PC-3 (cell line): ENCODE measurements at places on chromosomes 5 and 9.

GRCh38 chr9:89905606-89906338, 301.0 kb downstream of the GADD45G start:
- DNase-seq, result no peak

DNA sequence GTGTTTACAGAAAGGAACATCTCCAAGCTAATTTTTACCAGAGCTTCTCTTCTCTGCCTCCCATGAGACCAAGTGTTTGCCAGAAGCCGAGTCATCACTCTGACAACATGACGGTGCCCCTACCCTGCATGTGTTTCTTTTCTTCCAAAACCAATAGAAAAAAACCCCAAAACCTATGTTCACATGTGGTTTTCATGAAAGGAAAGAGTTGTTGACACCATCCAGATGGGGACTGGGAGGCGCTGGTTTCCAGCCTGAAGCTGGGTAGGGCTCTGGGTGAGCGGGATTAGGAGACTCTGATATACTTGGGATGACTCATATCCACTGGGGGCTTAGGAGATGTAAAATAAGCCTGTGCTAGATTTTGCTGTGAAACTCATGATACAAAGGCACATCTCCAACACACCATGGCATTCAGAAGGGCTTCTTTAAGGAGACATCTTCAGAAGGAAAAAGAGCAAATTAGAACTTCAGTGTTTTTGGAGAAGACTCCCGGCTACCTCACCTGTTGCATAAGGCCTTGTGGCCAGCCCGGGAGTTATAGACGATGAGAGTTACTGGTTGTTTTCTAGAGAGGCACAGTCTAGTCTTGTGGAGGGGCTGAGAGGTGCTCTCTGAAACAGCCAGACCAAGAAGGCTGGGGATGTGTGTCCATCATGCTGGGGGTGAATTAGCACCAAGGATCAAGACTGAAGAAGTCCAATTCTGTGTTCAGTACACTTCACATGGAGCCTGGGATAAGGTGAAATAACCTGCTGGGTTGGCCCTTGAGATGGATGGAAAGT, 108.9 kb upstream of the LHFPL2 start:
- peak; percentile 43 for DNase-seq

- no peak for DNase-seq
Measured at GRCh38 chr5:94782383-94782782, 163.9 kb downstream of the SLF1 start.

- no peak for DNase-seq
Measured at GRCh38 chr5:32791536-32792243, 80.6 kb downstream of the NPR3 start.

DNA sequence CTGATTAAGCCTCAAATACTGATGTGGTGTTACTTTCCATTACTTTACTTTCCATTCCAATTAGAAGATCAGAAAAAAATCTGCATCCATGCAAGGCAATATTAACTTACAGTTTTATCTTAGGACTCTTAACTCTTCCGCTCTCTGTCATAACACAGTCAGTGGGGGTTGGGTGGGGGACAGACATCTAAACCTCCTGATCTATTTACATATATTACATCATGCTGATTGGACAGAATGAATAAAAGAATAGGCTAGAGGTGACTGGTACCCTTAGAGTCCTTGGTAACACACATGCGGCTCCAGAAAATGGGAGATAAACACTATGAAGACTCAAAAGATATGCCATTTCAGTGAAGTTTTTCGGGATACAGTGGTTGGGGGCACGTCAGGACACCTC, 27.6 kb downstream of the RAPGEF6 start:
- no peak for DNase-seq

DNA sequence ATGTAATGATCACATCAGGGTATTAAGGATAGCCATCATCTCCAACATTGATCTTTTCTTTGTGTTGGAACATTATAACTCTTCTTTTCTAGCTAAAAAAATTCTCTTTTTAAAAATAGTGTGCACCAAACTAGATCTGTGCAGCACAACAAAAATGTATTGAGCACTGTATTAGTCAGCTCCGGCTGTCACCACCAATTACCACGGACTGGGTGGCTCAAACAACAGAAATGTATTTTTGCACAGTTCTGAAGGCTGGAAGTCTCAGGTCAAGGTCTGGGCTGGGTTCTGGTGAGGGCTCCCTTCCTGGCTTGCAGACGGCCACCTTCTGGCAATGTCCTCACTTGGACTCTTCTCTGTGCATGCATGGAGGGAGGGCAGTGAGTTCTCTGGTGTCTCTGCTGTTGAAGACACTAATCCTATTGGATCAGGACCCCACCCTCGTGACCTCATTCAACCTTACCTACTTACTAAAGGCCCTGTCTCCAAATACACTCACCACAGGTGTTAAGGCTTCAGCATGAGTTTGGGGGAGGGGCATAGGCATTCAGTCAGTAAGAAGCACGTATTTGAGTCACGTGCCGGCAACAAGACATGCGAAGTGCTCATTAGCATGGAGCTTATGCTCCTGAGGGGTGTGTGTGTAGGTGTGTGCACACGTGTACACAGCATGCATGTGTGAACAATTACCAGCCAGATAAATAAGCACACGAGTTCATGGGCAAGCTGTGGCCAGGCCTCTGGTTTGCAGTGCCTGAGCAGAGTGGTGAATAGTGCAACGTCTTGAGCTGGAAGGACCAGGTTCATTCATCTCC, 89.4 kb upstream of the SH3PXD2B start:
- no peak for DNase-seq

GRCh38 chr5:25056836-25057235, 412.1 kb upstream of the CDH10 start:
- peak; percentile 58 for DNase-seq

DNA sequence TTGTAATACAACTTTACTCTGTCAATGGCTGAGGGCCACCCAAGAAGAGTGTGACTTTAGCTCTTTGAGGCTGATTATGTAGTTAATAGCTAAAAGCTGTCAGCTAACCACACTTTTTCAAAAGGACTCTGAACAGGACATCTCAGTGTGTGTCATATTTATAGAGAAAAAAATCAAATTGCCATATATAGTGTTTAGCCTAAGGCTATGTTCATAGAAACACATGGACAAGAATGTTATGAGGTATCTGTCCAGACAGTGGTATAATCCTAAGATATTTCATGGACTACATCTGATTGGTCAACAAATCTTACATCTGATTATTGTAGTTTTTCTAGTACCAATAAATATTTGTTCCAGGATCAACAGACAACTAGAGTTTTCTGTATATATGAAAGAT, 42.1 kb upstream of the CDH18 start:
- no peak for DNase-seq

GRCh38 chr5:124952566-124952965, 206.1 kb upstream of the ZNF608 start:
- no peak for DNase-seq

DNA sequence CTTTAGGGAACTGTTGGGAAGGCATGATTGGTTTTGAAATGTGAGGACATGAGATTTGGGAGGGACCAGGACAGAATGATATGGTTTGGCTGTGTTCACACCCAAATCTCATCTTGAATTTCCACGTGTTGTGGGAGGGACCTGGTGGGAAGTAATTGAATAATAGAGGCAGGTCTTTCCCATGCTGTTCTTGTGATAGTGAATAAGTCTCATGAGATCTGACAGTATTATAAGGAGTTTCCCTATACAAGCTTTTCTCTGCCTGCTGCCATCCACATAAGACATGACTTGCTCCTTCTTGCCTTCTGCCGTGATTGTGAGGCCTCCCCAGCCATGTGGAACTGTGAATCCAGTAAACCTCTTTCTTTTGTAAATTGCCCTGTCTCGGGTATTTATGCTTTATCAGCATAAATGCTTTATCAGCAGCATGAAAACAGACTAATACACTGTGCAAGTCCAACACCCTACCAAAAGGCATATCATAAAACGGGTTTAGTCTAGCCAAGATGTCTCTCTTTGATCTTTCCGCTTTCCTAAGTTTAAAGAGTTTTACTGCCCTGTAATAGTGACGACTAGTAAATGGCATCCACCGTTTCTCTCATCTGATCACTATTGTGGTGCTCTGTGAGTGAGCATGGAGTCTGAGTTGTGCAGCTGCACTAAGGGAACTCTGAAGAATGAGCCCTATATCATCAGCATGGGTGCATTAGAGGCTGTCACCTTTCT, 12.9 kb upstream of the ZNF782 start:
- DNase-seq, result no peak

DNA sequence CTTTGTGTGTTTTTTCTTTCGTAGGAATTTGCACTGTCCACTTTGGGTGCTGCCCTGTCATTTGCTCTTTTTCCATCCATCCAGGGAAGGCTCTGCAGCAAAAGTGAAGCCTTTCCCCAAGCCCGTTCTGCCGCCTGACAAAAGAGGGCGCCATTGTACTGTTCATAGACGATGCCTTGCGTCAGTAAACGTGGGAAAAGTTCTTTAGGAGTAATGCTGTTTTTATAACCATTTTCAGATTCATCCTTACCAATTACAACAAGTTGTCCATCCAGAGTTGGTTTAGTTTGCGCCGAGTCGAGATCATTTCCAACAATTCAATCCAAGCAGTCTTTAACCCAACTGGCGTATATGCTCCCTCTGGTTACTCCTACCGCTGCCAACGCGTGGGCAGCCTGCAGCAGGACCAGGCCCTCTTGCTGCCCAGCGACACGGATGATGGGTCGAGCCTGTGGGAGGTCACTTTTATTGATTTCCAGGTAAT, 34.3 kb upstream of the RPS23 start:
- peak; percentile 83 for DNase-seq

GRCh38 chr9:13023498-13023897, 248.7 kb downstream of the LURAP1L start:
- peak; percentile 89 for DNase-seq

DNA sequence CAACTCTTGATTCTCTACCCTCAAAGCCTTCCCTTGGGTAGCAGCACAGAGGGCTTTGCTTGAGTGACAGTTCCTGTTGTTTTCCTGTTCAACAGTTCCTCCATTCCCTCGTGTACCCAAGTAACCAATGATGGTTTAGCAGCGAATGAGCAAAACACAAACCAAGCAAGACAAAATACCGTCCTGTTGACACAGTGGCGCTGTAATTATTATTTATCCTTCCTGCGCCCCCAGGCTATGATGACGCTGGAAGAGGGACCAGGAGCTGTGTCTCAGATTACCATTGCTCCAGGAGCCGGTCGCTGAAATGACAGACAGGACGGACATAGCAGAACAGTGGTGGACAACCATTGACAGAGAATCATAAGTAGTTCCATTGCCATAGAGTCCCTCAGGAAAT, 154.8 kb downstream of the GADD45G start:
- peak; percentile 14 for DNase-seq

DNA sequence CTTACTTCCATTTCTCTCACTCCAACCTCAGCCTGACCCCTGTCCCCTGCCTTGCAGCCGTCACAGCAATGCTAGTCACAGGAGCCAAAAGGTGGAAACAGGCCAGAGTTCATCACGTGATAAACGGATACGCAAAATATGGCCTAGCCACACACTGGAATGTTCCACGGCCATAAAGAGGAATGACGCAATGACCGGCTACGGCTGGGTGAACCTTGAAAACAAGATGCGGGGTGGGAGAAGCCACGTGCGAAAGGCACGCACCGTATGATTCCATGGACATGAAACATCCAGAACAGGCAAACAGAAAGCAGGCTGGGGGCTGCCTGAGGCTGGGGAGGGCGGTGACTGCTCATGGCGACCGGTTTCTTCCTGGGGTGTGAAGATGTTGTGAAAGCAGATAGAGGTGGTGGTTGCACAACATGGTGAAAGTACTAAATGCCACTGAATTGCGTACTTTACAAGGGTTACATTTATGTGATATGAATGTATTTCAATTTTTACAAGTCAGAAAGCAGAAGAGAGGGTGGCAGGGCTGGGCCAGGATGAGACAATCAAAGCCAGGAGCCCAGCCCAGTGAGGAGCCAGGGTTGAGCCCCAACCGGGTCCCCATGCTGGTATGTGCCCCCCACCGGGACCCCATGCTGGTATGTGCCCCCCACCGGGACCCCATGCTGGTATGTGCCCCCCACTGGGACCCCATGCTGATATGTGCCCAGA, 117.8 kb upstream of the SARDH start:
- no peak for DNase-seq

- DNase-seq, result no peak
Measured at GRCh38 chr5:150313921-150314716, 11.4 kb upstream of the ARSI start.

GRCh38 chr5:143653256-143653655, 158.7 kb upstream of the HMHB1 start:
- DNase-seq, result peak; percentile 26

DNA sequence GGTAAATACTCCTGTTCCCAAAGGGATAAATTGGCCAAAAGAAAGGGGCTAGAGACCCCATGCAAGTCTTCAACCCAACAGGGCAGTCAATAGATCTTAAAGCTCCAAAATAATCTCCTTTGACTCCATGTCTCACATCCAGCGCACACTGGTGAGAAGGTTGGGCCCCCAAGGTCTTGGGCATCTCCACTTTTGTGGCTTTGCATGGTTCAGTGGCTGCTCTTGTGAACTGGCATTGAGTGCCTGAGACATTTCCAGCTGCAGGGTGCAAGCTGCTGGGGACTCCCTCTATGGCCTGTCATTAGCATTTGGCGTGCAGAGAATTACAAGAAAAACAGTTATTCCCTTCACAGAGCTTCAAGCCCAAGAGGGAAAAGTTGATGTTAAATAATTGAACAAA, 224.7 kb downstream of the MTRR start:
- no peak for DNase-seq

DNA sequence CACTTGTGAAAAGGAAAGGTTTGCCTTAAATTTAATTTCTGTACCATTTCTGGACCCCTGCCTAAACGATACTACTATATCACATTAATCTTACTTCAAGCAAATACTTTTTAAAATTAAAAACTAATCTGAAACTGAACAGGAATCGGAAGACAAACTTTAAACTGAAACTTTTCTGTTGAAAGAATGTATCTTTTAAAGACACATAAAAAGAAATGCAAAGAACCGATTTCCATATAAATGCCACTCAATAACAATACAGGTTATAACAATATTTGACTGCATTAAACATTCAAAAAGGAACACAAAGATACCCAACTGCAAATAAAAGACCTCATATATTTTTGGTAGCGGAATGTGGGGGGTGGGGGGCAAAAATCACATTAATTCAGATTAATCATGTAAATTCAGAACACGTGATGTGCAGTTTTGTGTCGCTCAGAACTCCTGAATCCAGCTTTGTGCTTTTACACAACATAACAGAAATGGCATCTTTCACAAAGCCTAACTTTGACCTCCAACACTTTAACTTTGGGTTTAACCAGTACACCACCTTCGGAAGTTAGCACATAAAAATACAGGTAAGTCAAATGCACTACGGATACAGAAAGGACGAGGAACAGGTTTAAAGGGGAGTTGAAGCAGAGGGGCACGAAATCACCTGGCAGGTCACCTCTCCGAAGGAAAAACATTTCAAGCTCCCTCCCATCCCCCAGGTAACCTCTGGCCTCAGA, 925 bp downstream of the LIFR start:
- DNase-seq, result no peak

DNA sequence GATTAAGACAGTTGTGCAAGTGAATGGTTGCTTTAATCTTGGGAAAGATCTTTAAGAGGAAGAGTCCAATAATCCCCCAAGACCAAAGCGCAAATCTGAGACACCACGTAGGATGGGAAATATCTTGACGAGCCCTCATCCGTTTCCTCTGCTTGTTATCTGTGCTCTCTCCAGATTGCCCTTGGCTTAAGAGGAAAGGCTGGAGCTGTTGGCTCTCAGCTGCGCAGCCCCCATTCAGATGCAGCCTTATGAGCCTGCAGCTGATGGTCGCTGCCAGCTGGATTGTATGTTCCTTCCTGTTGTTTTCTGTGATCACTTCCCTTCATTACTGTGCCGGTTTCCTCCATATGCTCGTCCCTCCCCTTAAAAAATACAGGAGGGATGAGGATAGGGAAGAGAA, 47.7 kb downstream of the PWWP2A start:
- no peak for DNase-seq

GRCh38 chr5:108168915-108169314, 213.0 kb downstream of the FBXL17 start:
- DNase-seq, result no peak
